ENCODE measurements at places on chromosomes 3 and 15.

- no peak for DNase-seq
Measured at GRCh38 chr3:155046935-155047334, 33.2 kb upstream of the MME start.

DNA sequence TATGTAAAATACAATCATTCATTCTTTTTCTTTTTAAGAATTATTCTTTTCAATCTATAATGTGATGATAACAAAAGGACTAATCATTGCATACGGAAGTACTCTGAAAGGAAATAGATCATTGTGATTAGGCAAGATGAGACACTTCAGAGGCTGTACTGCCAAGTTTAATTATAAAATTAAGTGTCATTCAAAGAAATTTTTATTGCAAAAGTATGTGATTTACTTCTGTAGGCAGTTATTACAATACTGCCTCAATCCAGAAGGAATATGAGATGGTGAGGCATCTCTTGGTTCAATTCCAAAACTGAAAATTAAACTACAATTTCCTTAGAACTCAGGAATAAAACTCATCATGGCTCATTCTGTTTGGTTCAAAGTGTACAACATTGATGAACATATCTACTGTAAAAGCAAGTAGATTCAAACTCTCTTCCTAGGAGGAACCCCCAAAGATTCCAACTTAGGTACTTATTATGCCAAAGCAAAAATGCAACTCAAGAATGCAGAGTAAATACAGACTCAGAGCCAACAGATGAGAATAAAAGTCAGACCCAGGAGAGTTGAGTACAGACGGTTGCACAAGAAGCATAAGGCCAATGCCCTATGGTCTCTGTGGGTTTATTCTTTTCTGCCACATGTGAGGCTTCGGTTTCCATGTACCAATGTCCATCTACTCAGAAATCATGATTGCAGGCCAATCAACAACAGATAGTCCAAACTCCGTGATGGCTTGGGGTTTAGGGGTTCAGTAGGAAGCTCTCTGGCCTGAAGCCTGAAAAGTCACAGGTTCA is 118.5 kb upstream of the WNT5A start:
- no peak for DNase-seq

- DNase-seq = peak; percentile 9
Measured at GRCh38 chr3:12049675-12050074, 45.5 kb downstream of the SYN2 start.

GRCh38 chr3:112979244-112979832 is 4.4 kb upstream of the CD200R1 start:
- DNase-seq = peak; percentile 26

GRCh38 chr3:23372285-23372684 is 169.2 kb downstream of the UBE2E2 start:
- DNase-seq = no peak

- DNase-seq = no peak
Measured at GRCh38 chr3:150798122-150798618, 35.2 kb upstream of the SIAH2 start.

GRCh38 chr3:8914491-8914890 is 48.8 kb downstream of the RAD18 start:
- DNase-seq = no peak
